Femur (tissue), 1 donor: ENCODE measurements at places on chromosomes 7 and 10.

GRCh38 chr10:22988581-22989360 is 60.9 kb downstream of the ARMC3 start:
- peak; percentile 51 for DNase-seq

- no peak for DNase-seq
Measured at GRCh38 chr10:14876764-14877163, 1.9 kb upstream of the SUV39H2 start.

- DNase-seq: no peak
Measured at GRCh38 chr10:129550076-129550475, 83.0 kb downstream of the MGMT start.

DNA sequence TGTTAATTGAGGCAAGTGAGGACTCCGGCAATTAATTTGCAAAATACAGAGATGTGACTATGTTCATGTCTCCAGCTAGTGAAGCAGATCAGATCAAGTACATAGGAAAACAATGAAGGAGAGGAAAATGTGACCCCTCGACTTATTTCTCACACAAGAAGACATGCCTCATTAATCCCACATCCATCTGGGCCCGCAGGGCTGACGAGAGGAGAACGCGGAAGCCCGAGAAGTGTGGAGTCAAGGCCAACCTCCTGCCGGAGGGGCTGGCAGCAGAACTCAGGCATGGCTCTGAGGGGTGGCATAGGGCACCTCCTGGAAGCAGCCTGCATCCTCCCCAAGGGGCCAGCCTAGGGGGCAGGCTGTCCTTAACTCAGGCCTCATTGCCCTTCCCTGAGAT is 54.4 kb downstream of the ZNF503 start:
- DNase-seq: no peak

DNA sequence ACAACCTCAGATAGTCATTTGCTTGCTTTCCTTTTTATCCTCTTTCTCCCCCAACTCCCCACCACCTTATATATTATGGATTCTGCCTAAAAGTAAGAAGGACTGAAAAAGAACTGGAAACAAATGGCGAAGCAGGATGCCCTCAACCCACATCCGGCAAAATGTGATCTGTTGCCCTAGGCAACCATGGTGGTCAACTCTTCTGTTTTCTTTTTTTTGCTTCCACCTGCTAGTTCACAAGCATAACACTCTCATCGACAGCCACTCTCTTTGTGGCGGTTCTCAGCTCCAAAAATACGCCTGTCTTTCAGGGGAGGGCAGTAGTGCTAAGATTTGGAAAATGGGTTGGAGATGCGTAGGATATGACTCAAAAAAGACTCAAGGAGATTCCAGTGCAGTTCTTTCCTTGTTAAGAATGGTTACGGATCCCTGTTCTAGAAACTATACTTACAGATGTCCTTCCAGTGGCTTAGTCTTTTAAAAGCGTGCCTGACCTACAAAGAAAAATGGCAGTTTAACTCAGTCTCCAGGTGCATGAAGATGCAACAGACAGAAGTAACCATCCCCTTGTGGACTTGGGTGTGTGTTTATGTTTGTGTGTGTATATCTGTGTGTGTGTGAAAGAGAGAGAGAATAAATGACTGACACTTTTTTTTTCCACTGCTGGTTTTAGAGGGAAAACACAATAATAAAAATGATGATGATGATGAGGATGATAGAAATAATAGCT is 10.7 kb downstream of the APBB1IP start:
- DNase-seq: peak; percentile 31

GRCh38 chr7:25840209-25840792 is 311.7 kb upstream of the NFE2L3 start:
- no peak for DNase-seq

GRCh38 chr10:103053659-103054581 is 135.8 kb downstream of the CNNM2 start:
- peak; percentile 69 for DNase-seq

- DNase-seq: peak; percentile 55
Measured at GRCh38 chr10:110698782-110699201, 54.7 kb downstream of the RBM20 start.

DNA sequence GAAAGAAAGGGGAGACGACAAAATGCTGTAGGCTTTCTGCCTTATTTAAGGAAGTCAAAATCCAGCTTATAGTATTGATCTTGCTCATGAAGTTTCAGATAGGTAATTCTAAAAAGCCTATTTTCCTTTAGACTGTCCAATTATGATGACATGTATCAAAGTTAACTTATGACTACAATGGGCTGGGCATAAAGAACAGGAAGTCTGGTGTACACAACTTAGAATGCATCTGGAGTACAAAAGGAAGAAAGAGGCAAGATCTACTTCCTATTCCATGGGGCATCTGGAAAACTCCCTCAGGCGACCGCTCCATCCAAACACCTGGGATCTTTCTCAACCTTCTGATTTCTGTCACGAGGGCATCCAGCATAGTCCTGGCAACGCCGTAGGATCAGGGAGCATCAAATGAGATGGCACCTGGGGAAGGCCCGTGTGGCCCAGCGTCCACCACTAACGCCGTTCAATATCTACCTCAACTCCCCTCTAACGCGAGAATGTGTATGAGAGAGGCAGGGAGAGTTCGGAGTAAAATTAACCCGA is 512 bp downstream of the FAM24B start:
- no peak for DNase-seq

DNA sequence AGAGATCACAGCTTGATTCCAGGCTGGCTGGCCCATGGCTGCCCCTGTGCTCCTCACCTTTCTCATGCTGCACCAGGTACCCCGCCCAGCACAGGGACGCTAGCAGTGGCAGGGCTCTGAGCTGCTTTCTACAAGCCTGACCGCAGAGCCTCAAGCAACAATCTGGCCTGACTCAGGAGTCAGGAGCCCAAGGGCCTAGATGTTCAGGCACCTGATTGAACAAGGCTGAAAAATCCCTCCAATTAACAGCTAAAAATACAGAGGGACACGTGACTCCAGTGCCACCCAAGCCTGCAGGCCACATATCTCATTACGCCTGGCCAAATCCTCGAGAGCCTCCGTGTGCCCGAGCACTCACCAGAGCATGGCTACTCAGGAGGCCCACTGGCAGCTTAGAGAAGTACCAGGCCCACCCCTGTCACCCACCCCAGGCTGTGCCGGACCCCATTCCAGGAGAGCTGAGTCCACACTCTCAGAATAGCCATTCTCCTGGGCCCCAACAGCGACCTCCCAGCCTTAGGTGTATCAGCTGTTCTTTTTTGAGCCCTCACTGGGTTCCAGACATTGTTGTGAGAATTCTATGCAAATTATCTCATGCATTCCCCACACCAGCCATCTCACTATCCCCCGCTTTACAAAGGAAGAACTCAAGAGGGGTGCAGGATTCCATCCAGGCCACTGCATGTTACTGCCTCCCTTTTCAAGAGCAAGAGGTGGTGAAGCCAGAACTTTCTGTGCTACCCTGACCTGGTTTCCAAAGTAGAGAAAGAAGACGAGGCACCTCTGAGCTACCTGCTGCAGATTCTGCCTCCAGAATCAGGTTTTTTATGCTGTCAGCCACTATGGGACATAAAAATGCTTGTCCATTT is 98.3 kb downstream of the COL13A1 start:
- no peak for DNase-seq
